B cell (primary cell): ENCODE measurements at places on chromosomes 7 and 10.

DNA sequence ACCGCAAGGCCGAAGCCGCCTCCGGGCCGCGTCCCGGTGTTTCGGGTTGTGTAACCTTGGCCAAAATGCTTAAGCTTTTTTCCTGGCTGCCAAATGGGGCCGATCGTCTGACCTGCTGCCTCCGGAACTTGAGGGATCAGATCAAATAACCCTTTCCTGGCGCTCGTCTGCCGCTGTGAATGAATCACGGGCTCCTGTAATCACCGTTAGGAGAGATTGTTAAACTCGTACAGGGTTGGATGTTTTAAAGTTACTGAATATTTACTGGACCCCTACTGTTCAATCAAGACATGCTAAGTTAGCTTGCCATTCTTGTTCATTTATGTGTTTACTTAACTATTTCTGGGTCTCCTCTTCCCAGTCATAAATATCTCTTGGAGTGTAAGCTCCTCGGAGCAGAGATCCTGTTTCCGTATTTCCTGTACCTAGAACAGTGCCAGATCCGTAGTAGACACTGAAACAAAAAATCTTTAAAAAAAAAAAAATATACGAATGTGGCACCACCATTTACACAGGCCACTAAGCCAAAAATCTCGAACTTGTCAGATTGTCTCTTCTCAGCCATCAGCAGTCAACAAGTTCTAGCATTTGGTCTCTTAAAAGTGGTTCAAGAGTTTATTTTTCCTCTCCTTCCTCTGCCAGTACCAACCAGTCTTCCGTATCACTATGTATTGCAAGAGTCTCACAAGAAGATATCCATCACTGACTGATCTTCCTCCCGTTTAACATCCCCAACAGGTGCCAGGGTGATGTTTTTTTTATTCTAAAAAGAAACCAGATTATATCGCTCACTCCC is 650 bp upstream of the TM9SF3 start:
- H3K36me3 ChIP-seq, result no peaks in the 10 kb centered on the region
- H3K27me3 ChIP-seq, result no peaks in the 10 kb centered on the region
- peak overlapping the region; percentile 98 for H3K27ac ChIP-seq
- peaks cover 24% of the 10 kb centered on the region for H3K4me1 ChIP-seq

DNA sequence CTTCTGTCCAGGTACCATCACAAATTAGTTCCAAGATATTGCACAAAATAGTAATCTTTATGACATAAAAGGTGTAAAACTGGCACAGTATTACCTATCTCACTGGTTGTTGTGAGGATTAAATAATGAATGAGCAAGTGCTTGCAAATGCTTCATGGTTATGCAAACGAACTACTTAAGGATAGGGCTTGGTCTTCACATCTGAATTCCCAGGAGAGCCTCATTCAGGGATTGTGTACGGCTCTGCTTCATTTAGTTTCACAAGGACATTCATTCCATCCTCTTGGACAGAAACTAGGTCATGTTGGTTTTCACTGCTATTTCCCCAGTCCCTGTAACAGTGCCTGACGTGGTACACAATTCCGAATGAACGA is 12.1 kb downstream of the ABCA13 start:
- no peak for DNase-seq
- no peak overlapping the region for H3K27ac ChIP-seq
- H3K4me1 ChIP-seq, result no peaks in the 10 kb centered on the region
- no peak overlapping the region for H3K4me3 ChIP-seq

- H3K27ac ChIP-seq, result no peak overlapping the region
- no peaks in the 10 kb centered on the region for H3K27me3 ChIP-seq
- H3K4me1 ChIP-seq, result no peaks in the 10 kb centered on the region
- no peaks in the 10 kb centered on the region for H3K36me3 ChIP-seq
- DNase-seq, result no peak
- H3K4me3 ChIP-seq, result no peak overlapping the region
Measured at GRCh38 chr7:96380111-96380512, 58.2 kb upstream of the SLC25A13 start.

DNA sequence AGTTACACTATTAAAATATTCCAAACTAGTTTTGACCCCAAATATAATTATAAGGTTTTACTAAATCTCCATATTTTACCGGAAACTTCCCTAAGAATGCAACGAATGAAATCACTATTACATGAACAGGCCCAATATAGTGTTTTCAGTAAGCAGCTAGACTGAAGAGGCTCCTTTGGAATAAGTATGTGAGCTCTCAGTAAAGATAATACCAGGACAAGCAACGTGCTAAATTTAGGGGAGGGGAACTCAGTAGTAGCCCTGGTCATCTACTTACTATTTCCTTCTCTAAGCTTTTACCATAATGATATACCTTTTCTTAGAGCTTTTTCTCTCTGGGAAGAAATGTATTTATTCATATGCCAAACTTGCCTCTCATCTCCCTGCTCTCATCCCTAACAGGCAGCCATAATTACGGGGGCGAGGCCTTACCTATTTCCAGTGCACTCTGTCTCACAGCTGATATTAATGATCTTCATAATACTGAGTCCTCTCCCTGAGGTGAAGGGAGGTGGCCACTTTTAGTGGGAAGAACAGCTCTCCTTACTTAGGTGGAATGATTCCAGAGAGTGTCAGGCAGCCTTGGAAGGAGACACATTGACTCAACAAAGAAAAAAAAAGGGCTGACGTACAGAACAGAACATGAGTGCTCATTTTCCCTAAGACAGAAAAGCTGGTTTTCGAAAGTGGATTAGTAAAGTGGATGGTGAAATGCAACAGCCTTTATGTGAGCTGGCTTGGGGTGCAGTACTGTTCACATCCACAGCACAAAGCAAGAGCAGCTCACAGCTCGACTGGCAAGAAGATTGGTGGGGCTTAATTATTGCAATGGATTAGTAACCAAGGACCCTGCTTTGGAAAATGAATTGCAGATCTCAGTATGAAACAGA is 165.4 kb downstream of the GLI3 start:
- H3K27ac ChIP-seq, result no peak overlapping the region
- no peaks in the 10 kb centered on the region for H3K4me1 ChIP-seq
- no peaks in the 10 kb centered on the region for H3K36me3 ChIP-seq
- no peaks in the 10 kb centered on the region for H3K27me3 ChIP-seq

GRCh38 chr10:98067165-98067564 is 36.7 kb upstream of the CRTAC1 start:
- no peaks in the 10 kb centered on the region for H3K4me1 ChIP-seq
- H3K4me3 ChIP-seq, result no peak overlapping the region
- no peak overlapping the region for H3K27ac ChIP-seq
- no peaks in the 10 kb centered on the region for H3K27me3 ChIP-seq

- peaks cover 4% of the 10 kb centered on the region for H3K4me1 ChIP-seq
- H3K36me3 ChIP-seq, result no peaks in the 10 kb centered on the region
Measured at GRCh38 chr10:34717429-34717828, 97.7 kb downstream of the PARD3 start.

GRCh38 chr10:119431034-119431772 is 111.3 kb downstream of the RGS10 start:
- DNase-seq, result no peak
- H3K27ac ChIP-seq, result no peak overlapping the region
- H3K36me3 ChIP-seq, result peaks cover 68% of the 10 kb centered on the region
- H3K4me3 ChIP-seq, result no peak overlapping the region
- no peaks in the 10 kb centered on the region for H3K4me1 ChIP-seq

- no peaks in the 10 kb centered on the region for H3K27me3 ChIP-seq
- no peak overlapping the region for H3K27ac ChIP-seq
- no peak overlapping the region for H3K4me3 ChIP-seq
- no peak for DNase-seq
Measured at GRCh38 chr7:16015981-16016380, 329.5 kb upstream of the MEOX2 start.

DNA sequence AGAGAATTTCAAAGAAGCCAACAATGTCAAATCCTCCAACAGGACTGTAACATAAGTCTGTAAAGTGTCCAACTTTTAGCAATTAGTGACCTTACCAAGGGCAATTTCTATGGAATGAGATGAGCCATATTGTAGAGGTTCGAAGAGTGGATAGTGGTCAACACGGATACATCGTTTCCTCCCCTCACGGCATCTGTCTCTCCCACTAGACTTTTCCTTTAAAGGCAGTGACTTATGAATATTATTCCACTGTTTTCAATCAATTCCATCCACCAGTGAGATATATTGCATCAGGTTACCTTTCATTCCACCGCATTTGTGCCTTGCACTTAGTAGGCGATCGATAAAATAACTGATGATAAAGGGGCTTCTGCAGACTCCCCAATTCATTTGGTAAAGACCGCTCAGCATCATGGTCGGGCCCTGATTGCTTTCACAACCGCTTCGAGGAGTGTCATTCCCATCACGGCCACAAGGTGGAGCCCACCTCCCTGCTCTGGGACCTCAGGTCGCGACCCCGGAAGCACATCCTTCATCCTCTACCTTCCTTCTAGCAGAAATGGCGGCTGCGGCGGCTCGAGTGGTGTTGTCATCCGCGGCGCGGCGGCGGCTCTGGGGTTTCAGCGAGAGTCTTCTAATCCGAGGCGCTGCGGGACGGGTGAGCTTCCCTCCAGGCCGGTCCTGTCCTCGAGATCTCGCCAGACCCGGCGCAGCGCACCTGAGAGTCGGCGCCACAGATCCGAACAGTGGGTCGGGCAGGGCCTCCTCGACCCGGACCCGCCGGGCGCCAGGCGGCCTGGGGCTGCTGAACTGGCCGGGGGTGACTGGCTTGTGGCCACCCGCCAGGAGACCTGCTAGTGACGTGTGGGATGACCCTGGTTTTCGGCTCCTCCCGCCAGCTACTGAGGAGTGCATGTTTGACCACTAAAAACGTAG is at the start of gene PMPCB:
TSS of gene PMPCB (plus strand) at position 535 of the 936 bp plus-strand sequence. CDS start at position 560, 25 bp downstream.
- peaks cover 14% of the 10 kb centered on the region for H3K36me3 ChIP-seq
- peak within 1 kb of the TSS; percentile 98 for H3K4me3 ChIP-seq
- peak; percentile 95 for DNase-seq
- H3K4me1 ChIP-seq, result peaks cover 17% of the 10 kb centered on the region

DNA sequence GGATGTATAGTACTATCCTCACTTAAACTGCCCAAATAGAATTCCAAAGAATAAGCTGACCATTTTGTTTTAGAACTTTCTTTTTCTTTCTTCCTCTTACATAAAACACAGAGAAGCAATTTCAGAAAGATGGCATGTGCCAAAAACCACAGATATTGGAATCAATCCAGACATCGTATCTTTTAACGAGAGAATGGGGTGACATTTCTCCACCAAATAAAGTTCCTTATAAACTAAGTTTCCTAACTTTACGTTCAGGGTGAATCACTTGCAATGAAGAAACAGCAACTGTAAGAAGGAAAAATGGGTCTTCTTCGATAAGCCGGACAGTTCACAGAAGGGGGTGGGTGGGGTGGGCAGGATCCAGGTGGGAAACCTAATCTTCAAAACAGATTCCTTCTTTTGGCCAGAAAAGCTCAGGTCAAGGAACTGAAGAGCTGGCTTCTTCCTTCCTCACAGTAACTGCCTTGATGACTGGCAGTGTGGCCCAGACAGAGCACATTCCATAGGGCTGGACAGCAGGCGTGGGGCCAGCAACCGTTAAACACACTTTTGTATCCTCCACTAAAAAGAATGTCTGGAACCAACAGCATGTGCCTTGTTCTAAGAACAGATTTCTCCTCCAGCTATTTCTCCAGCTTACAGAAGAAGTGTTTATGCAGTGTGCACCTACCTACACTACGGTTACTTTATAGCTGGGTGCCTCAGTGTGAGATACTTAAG is 31.5 kb downstream of the CREB3L2 start:
- DNase-seq, result no peak
- H3K27me3 ChIP-seq, result no peaks in the 10 kb centered on the region
- no peak overlapping the region for H3K27ac ChIP-seq
- H3K36me3 ChIP-seq, result no peaks in the 10 kb centered on the region
- H3K4me3 ChIP-seq, result no peak overlapping the region

- peak overlapping the region; percentile 17 for H3K4me3 ChIP-seq
- no peak for DNase-seq
- H3K27ac ChIP-seq, result peak overlapping the region; percentile 63
Measured at GRCh38 chr7:43869867-43870240, 537 bp upstream of the MRPS24 start.

DNA sequence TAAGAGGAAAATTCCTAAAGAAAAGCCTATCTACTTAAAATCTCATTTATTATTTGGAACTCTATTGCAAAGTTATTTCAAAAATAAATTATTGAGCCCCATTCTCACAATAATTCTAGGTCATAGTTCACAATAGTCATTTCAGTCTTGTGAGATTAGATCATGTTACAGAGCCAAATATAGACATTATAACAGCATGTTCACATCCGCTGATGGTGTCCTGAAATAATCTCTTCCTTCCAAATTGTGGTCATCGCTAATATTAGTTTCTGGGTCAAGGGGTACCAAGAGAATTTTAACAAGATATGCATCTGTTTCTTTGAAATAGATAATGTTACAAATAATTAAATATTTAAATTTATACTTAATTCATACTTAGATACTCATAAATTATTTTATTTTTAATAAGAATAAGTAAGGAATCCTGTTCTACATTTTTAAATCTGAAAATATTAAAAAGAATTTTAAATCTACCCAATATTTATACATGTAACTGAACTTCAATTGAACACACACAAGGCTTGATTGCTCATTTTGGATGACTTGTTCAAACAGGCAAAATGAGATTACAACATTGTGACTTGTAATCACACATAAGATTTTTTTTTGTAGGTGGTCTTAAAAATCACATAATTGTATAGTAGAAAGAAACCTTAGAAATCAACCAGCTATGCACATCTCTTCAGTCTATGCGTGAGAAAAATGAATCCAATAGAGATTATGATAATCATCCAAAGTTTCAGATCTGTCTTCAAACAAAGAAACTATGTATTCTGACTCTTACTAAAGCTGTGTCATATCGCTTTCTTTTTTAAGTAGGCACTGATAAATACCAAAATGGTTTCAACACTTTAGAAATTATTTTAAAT is 13.1 kb downstream of the GNAT3 start:
- no peak for DNase-seq
- no peaks in the 10 kb centered on the region for H3K36me3 ChIP-seq
- no peak overlapping the region for H3K27ac ChIP-seq
- H3K4me1 ChIP-seq, result no peaks in the 10 kb centered on the region
- H3K4me3 ChIP-seq, result no peak overlapping the region
- no peaks in the 10 kb centered on the region for H3K27me3 ChIP-seq

GRCh38 chr10:103632247-103632642 is 138.7 kb downstream of the NEURL1 start:
- no peak overlapping the region for H3K4me3 ChIP-seq
- no peaks in the 10 kb centered on the region for H3K27me3 ChIP-seq
- H3K27ac ChIP-seq, result no peak overlapping the region
- DNase-seq, result no peak

- no peaks in the 10 kb centered on the region for H3K4me1 ChIP-seq
- no peak for DNase-seq
- no peaks in the 10 kb centered on the region for H3K27me3 ChIP-seq
- no peak overlapping the region for H3K4me3 ChIP-seq
Measured at GRCh38 chr10:29114141-29114540, 174.7 kb upstream of the LYZL1 start.
